Right cardiac atrium (tissue), 5 donors: ENCODE measurements at places on chromosomes 6 and 20. TPM values are rescaled to one million over a fixed set of nuclear protein-coding genes. Genes with fewer than 3 reads are reported as not detected.

Gene FILIP1
- total RNA-seq = 118 TPM

Gene ECT2L
- total RNA-seq = 1.1 TPM

DNA sequence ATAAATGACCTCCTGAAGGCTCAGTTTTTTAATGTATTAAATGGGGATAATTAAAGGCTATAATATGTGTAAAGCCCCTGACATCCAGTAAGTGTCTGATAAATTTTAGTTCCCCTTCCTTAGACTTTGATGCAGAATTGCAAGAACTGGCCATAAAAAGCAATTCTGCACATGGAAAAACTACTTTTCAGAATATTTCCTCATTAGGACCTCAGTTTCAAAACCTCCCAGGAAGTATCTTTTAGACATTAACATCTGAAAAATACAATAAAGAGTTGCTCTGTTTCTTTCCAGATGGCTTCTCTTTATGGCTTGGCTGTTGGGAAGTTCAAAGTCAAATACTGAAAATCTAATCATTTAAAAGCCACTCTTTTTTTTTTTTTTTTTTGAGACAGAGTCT lies 106.3 kb upstream of the ZNF217 start:
- no peak for DNase-seq

Gene ANKRD66
- total RNA-seq = not detected

Gene PACRG
- 4.9 TPM for total RNA-seq

- DNase-seq = no peak
Observed at GRCh38 chr6:93962566-93962965, 543.2 kb upstream of the EPHA7 start.

Gene NRN1
- 14.5 TPM for total RNA-seq

GRCh38 chr20:23971310-23971709 lies 17.3 kb downstream of the GGTLC1 start:
- DNase-seq = no peak

- no peak for DNase-seq
Observed at GRCh38 chr6:102485480-102485879, 1092.0 kb downstream of the GRIK2 start.

GRCh38 chr20:53202777-53203176 lies 230.6 kb downstream of the TSHZ2 start:
- DNase-seq = no peak

DNA sequence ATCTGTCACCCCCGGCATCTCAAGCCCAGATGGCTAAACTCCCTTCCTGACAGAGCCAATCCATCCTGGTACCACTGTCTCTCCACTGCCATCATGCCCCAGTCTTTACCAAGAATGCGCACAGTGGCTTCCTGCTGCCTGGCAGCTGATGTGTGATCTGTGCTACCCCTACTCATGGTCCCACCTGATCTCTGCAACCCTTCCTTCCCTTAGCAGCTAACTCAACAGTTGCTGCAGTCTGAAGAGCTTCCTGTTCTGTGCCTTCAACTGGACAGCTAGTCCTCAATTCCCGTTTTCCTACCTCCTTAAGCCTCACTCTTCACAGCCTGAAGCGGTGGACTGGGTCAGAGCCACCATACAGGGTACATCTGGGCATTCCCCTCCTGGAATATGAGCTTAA lies 7.6 kb upstream of the FAM83C start:
- DNase-seq = no peak
